Left kidney (tissue), 8 donors: ENCODE measurements at places on chromosomes 7 and 10. TPM values are rescaled to one million over a fixed set of nuclear protein-coding genes. Genes with fewer than 3 reads are reported as not detected.

The FAM25G gene
- 0.57 TPM for polyA plus RNA-seq

- no peak for DNase-seq
Measured at GRCh38 chr7:92717993-92718716, 118.2 kb downstream of the CDK6 start.

The CPN1 gene
- 3.0 TPM for polyA plus RNA-seq

The CLDN4 gene
- 56.5 TPM for polyA plus RNA-seq

GRCh38 chr7:128954830-128955802, 17.4 kb downstream of the IRF5 start:
- no peak for DNase-seq

The CALHM3 gene
- polyA plus RNA-seq = not detected
